ENCODE measurements at places on chromosomes 4 and X.

GRCh38 chrX:40154250-40154852, 56.6 kb upstream of the BCOR start:
- no peak for DNase-seq

DNA sequence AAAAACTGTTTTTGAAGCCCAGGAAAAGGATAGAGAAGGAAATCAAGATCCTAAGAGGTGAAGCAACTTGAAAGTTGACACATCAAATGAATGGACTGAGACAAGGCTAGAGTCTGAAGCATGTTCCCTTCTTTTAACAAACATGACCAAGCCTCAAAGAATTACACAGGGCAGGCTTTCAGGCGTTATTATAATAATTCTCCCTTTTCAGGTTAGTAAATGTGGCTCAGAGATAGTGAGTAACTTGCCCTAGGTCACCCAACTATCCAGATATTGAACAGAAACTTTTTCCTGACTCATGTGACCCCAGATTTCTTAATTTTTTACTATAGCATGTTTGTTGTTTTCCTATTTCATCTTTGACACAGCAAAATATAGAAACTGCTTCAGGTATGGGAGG, 91.7 kb downstream of the PPP1R2C start:
- no peak for DNase-seq

- DNase-seq = no peak
Observed at GRCh38 chr4:24837336-24837735, 42.0 kb downstream of the SOD3 start.

GRCh38 chr4:152478461-152479237, 57.2 kb downstream of the FBXW7 start:
- DNase-seq = no peak

DNA sequence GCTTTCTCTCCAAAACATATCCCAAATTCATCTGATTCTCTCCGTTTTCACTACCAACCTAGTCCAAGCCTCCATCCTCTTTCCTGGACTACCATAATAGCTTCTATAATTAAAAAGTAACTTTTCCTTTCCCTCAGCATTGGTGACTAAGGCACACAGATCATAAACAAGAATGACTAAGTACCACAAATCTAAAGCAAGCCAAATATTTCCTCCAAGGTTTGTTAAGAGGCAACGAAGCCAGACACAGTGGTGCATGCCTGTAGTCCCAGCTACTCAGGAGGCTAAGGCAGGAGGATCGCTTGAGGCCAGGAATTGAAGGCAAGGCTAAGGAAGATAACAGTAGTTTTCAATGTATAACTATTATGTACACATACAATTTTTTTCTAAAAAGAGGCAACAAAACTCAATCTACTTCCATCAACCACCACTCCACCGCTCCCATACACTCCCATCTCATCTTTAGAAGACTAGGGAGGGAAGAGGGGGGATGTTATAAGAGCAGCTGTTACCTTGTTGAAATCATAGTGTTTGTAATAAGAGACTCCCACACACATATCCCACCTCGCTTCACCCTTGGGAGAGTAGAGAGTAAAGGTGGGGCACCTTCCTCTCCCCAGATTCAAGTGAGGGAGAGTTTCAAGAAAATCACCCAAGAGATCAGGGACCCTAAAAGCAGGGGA, 4.2 kb upstream of the JCHAIN start:
- DNase-seq = no peak

GRCh38 chr4:48792348-48793006, 12.4 kb upstream of the FRYL start:
- DNase-seq = no peak

- DNase-seq = no peak
Observed at GRCh38 chr4:85938062-85938461, 421.8 kb downstream of the MAPK10 start.

DNA sequence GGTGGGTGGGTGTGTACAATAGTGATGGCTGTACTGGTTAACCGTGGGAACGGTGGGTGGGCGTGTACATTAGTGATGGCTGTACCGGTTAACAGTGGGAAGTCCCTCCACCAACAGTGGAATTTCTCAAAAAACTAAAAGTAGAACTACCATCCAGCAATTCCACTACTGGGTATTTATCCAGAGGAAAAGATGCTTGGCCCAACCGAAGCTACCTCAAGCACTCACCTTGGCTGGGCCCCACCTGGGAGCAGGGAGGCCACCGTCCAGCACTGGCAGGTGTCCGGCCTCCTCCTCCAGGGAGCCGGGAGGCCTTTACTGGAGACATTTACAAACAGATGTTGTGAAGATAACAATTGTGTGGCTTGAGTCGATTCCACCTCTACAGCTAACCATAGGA, 6.0 kb upstream of the MAEA start:
- DNase-seq = no peak

GRCh38 chr4:128525992-128526630, 238.5 kb upstream of the PGRMC2 start:
- no peak for DNase-seq

- DNase-seq = peak; percentile 26
Observed at GRCh38 chr4:38665551-38666411, 1.8 kb downstream of the KLF3 start.

- DNase-seq = no peak
Observed at GRCh38 chr4:53688186-53688790, 97.0 kb upstream of the LNX1 start.

DNA sequence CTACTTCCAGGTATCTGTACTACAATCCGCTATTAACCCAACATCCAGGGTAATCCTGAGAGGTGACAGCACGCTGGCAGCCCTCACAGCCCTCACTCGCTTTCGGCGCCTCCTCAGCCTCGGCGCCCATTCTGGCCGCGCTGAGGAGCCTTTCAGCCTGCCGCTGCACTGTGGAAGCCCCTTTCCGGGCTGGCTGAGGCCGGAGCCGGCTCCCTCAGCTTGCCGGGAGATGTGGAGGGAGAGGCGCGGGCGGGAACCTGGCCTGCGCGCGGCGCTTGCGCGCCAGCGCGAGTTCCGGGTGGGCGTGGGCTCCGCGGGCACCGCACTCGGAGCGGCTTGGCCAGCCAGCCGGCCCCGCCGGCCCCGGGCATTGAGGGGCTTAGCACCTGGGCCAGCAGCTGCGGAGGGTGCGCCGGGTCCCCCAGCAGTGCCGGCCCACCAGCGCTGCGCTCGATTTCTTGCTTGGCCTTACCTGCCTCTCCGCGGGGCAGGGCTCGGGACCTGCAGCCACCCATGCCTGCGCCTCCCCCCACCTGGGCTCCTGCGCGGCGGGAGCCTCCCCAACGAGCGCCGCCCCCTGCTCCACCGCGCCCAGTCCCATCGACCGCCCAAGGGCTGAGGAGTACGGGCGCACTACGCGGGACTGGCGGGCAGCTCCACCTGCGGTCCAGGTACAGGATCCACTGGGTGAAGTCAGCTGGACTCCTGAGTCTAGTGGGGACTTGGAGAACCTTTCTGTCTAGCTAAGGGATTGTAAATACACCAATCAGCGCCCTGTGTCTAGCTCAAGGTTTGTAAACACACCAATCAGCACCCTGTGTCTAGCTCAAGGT, 87.3 kb downstream of the PRSS12 start:
- no peak for DNase-seq

GRCh38 chr4:173242466-173243250, 74.0 kb downstream of the GALNT7 start:
- DNase-seq = no peak

DNA sequence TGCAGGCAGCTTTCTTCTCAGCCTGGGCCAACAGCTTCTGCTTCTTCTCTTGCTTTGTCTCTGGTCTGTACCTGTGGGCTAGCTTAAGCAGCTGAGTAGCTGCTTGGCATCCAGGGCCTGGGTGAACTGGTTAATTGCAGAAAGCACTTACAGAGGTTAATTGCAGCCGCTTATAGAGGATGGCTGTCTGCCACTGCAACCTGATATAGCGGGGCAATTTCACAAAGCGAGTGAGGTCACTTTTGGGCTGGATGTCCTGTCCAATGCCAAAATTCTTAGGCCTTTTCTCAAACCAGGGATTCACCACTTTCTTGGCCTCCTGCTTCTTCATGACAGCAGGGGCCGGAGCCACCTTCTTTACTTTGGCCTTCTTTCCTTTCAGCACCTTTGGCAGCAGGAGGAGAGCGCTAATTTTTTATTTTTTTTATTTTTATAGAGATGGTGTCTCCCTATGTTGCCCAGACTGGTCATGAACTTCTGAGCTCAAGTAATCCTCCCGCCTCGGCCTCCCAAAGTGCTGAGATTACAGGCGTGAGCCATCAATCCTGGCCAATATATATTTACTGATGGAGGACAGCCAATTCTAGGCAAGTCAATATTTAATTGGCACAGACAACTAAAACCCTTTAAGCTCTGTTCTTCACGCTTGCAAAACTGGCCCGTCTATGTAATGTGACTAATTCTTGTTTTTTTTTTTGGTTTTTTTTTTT, 61.0 kb downstream of the ENOPH1 start:
- no peak for DNase-seq

DNA sequence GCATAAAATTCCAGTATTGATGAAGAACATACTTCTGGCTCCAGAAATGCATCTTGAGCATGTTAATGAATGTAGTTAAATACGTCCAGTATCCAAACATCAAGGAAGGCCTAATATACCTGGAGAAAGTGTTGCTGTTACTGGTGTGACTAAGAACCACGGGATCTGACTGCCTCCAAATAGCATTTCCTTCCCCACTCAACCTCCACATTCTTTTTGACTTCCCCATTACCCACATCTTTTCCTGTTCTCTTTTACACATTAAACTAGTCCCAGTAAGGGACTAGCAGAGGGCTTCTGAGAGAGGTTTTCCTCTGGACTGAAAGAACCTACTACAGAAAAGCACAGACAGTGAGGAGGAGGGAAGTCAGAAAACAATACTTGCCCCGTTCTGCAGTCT, 482.8 kb upstream of the HTR2C start:
- DNase-seq = no peak

GRCh38 chrX:24169211-24169610, 19.7 kb downstream of the ZFX start:
- no peak for DNase-seq

DNA sequence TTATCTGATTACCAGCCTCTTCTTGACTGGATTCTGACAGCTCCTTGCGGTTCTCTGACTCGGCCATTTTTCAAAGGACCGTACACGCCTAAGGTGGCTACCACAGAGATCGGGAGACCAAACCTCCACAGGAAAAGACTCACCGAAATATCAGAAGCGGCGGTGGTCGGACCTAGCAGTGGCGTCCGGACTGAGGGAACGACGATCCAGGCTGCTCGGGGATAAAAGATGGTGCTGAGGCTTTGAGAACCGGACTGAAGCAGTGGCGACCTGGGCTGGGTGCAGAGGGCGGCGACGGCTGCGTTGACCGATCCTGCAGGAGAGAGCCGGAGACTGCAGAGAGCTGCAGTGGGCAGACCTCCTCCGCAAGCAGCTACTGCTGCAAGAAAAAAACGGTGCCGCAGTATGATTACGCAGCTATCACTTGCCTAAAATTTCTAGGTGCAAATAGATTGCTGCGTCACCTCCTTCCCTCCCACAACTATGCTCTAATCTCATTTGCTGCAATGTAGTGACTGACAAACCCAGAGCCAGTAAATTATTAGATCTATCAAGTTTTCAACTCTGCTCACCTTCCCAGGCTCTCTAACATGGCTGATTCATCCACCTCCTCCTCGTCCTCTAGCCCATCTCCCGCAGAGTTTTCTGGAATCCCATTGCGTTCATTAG, at the start of gene NAP1L2:
TSS of gene NAP1L2 (minus strand) at position 426 of the 669 bp plus-strand sequence. CDS start at position 67, 359 bp downstream.
- DNase-seq = no peak

- DNase-seq = no peak
Observed at GRCh38 chr4:53152467-53152866, 213.4 kb downstream of the SCFD2 start.

GRCh38 chr4:59973492-59973891, 1226.6 kb upstream of the ADGRL3 start:
- no peak for DNase-seq

GRCh38 chr4:181877329-181877848, 365.8 kb upstream of the TENM3 start:
- no peak for DNase-seq

GRCh38 chr4:168639914-168640313, 143.1 kb downstream of the PALLD start:
- no peak for DNase-seq

GRCh38 chrX:1392376-1393068, 609 bp upstream of the SLC25A6 start:
- no peak for DNase-seq

DNA sequence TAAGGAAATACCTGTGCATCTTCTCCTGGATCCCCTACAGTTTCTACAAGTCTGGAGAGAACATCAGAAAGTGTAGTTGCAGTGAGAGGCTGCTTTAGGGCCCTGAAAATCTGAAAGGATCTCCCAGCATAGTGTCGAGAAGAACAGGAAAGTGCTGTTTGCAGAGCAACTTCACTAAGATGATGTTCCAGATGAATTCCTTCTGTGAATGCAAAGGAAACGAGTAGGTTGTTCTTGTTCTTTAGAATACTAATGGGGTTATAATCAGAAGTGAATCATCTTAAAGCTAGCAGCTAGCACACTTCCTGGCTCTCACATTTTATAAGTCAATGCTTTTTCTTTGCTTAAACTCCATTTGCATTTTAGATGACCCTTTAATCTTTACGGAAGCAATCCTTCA, 53.7 kb downstream of the ZAR1 start:
- no peak for DNase-seq
